ENCODE measurements at places on chromosomes 2 and 18.

GRCh38 chr2:38255211-38255610 lies 121.9 kb downstream of the ATL2 start:
- DNase-seq, result no peak

DNA sequence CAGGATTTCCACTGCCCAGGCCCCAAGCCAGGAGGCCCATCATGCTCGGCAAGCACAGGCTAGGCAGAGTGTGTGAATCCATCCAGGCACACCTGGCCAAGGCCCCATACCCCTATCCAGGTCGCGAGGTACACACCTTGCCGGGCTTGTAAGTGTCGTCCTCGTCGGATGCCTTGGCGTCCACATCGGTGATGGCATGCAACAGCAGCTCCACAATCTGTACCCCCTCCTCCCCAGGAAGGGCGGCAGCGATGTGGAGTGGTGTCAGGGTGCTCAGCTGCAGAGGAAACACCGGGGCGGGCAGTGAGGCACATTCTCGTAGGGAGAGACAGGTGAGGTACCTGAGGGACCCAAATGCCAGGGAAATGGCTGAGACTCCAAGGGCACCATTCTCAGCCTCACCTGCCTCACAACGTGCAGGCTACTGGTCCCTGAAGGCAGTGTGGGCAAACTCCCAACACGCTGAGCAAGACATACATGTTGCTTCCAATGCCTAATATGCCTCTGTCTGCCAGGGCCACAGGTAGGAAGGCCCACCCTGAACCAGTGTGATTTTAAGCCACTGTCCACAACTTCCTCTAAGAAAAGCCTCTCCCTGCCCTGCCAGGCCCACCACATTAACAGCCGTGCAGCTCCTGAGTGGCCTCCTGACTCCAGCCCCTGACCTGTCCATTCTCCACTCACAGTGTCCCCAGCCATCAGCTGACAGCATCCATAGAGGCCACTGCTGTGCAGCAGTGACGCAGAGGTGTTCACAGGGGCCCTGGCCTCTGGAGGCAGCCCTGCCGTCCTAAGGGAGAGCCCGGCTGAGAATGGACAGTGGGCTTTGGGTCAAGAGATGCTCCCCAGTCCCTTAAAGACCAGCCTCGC lies 44.9 kb downstream of the ANKMY1 start:
- no peak for DNase-seq

DNA sequence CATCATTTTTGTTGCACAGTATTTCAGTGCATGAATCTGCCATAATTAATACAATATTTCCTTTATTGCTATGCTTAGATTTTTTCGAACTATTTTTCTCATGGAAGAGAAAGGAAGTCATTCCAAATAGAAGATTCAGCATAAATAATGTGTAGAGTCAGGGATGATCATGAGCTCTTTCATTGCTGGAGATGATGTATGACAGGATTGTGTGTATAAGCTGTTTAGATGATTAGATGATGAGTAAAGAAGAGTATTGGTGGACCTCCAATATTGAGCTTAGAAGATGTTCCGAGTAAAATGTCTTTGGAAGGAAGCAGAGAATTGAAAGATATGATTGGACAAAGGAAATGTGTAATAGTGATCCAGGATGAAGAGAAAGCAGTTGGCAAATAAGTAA lies 364.5 kb downstream of the PARD3B start:
- DNase-seq, result no peak

- no peak for DNase-seq
These were observed 1.7 kb downstream of the MIB1 start for GRCh38 chr18:21742315-21742687.

DNA sequence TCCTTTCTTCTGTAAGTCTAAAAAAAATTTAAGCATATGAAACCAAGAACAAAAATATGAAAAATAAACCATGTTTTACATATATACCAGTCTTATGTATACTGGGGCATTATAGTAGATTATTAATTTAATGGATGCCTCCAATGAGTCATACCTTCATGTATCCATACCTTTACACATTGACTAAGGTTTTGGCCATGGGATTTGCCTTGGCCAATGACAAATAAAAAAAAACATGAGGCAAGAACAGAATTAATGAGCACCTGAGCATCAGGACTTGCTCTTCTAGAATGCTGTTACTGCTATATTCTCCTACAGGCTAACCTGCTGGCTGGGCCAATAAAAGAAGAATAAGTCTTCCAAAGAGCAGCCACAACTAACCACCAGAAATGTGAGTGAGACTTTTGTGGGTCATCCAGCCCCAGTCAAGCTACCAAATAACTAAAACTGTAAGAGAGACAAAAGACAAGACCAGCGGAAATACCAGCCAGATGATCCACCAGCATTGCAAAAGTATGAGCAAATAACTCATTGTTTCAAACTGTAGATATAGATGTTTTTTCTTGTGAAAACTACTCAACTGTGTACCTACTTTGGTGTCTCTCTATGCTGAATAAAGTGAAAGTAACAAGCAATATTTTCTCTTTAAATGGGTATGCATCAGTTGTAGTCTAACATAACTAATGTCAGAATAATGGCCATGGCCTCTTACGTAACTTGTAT lies 749.6 kb upstream of the VRK2 start:
- no peak for DNase-seq

DNA sequence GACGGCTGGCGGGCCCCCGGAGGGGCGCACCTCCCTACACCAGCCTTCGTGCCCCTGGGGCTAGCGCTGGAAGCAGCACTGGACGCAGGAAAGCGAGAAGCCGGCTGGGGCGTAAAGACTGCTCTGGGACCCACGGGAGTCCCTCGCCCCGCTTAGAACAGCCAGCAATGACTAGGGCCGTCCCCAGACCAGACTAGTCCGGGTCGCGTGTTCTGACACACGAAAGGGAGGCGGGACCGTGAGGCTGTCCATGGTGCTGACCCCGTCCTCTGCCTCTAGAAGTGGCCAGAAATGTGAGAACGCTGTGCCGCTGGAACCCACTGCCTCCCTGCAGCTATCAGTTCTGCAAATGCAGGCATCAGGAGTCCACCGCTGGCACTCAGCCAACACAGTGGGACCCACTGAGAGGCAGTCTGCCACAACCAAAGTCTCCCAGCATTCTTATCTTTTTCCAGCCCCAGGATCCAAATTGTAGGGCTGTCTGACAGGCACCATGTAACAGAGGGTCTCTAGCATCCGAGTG lies at the start of gene UCN:
Gene UCN (minus strand): TSS at position 87 of the 523 bp plus-strand sequence. CDS start 550 bp downstream, outside the sequence.
- DNase-seq, result no peak

GRCh38 chr2:209368914-209369313 lies 54.9 kb upstream of the MAP2 start:
- no peak for DNase-seq

DNA sequence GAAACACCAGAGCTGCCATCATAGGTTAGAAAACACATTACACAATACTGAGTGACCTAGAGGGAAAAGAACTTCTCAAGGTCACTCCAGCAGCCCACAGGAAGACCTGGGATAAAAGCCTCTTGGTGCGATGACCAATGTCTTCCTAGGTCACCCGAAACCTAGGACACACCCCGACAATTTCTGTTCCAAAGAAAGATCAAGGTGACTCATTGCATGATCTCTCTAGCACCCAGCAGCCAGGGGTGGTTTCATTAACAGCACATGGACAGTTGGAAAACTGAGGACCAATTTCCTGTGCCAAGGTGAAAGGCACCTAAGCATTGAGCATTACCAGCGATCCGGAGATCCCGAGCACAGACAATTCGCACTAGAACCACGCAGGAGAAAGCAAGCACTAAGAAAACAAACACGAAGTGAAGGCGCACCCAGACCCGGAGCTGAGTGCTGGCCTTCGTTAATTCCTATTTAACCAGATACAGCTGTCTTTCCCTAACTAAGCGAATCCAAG lies 1.5 kb downstream of the CACNB4 start:
- DNase-seq, result no peak

- no peak for DNase-seq
These were observed 19.6 kb downstream of the CHN1 start for GRCh38 chr2:174985614-174986013.

- DNase-seq, result no peak
These were observed 297.8 kb upstream of the PIK3C3 start for GRCh38 chr18:41657189-41657588.

- DNase-seq, result peak; percentile 14
These were observed at the start of gene CFAP221 for GRCh38 chr2:119544075-119544938. Gene CFAP221 (plus strand): TSS chr2:119544449. CDS start chr2:119546132, 1,683 bp downstream.

DNA sequence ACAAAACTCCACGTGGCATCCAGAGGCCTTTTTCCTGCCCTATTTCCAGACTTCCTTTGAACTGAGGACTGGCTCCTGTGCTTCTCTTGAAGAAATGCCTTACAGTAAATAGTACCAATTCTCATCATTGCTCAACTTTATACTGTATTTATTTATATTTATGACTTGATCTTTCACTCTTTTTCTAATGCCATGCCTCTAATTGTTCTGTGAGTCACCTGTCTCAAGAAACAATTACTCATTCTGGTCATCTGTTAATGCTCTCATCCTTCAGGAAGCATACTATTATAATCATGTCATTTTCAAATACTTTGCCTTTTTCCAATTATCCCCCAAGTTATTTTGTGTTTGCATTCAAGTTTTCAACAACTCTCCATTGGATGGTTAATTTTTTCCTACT lies 85.9 kb downstream of the DCDC2C start:
- no peak for DNase-seq

GRCh38 chr2:170276056-170276455 lies 98.1 kb downstream of the MYO3B start:
- no peak for DNase-seq

GRCh38 chr18:69380324-69380723 lies 20.4 kb upstream of the DOK6 start:
- no peak for DNase-seq

- DNase-seq, result no peak
These were observed 53.6 kb upstream of the ATL2 start for GRCh38 chr2:38430597-38431207.

GRCh38 chr2:214881647-214882202 lies 72.2 kb upstream of the BARD1 start:
- no peak for DNase-seq

GRCh38 chr18:5520464-5520863 lies 23.3 kb downstream of the EPB41L3 start:
- no peak for DNase-seq

DNA sequence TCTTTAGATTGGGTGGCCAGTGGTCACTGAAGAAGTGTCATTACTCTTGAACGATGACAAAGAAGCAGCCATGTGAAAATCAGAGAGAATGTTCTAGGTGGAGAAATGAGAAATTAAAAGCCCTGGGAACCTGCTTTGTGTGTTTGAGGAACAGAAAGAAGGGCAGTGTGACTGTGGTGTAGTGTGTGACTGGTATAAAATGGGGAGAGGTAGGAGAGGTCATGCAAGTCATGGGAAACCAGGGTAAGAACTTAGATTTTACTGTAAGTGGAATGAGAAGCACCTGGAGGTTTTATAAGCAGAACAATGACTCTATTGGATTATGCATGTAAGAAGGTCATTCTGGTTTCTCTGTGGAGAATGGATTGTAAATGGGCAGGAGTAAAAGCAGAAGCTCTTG lies 12.2 kb downstream of the ICOS start:
- DNase-seq, result no peak

- no peak for DNase-seq
These were observed 6.2 kb upstream of the SDC1 start for GRCh38 chr2:20231159-20231558.

DNA sequence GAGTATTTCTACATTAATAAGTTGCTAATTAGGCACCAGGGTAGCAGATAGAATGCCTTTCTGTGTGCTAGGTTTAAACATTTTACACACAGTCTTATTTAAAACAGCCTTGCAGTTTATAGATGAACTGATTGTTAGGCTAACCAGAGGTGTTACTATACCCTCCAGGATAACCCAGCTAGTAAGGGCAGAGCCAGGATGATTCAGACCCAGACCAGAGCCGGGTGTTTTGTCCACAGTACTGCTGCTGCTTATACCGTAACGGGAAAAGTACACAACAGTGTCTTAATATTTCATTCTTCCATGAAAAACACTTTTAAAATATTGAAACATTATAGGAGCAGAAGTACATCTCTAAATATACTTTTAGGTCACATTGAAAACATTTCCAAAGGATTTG lies 82.7 kb downstream of the MALT1 start:
- no peak for DNase-seq

GRCh38 chr2:198913394-198914152 lies 544.2 kb downstream of the SATB2 start:
- DNase-seq, result no peak

- no peak for DNase-seq
These were observed 53.2 kb upstream of the CCDC85A start for GRCh38 chr2:56130463-56131070.

DNA sequence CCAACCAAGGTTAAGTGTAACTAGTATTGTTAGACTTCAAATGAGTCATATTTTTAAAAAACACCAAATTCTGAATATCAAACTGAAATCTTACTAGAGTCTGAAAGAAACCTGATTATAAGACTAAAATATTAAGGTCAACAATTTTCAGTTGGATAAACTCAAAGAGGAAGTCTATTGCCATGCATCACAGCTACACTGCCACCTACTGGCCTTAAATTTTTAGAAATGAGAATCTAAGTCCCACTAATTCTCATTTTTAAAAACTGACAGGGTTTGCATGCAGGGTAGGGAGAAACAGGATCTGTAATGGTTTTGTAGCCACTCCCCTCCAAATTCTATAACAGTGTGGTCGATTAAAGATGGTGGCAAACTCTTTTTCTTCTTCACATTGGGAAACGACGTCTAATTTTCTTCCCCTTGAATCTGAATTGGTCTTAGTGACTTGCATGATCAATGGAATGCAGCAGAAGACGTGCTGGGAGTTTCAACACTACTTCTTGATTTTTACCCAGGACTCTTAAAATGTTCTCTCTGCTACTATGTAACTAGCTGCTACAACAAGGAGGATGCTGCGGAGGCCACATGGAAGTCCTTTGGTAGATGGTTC lies 176.1 kb upstream of the SESTD1 start:
- DNase-seq, result no peak

DNA sequence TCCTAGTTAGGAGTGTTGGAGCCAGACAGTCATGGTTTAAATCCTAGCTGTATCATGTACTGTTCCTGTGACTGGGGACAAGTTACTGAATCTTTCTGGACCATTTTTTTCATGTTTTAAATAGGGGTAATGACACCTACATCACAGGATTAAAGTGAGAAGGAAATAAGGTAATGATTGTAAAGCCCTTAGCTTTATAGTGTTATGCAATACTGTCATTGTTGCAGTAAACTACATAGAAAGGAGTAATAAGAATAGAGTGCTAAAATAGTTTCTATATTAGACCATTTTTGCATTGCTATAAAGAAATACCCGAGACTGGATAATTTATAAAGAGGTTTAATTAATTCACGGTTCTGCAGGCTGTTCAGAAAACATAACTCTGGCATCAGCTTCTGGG lies 14.5 kb downstream of the AGPS start:
- no peak for DNase-seq

- no peak for DNase-seq
These were observed 10.1 kb downstream of the RND3 start for GRCh38 chr2:150477347-150477746.

- no peak for DNase-seq
These were observed 94.1 kb upstream of the SLC14A2 start for GRCh38 chr18:45521136-45521535.

GRCh38 chr18:9820127-9820526 lies 65.6 kb upstream of the TXNDC2 start:
- DNase-seq, result no peak

GRCh38 chr18:52766002-52766545 lies 426.1 kb downstream of the DCC start:
- no peak for DNase-seq

All from CD4-positive, alpha-beta T cell treated with Interleukin-1 beta for 1 hour (primary cell).